Sigmoid colon (tissue), 7 donors: ENCODE measurements at places on chromosomes 7 and 10.

GRCh38 chr7:2072042-2072441 is 160.7 kb downstream of the MAD1L1 start:
- no peak for DNase-seq

DNA sequence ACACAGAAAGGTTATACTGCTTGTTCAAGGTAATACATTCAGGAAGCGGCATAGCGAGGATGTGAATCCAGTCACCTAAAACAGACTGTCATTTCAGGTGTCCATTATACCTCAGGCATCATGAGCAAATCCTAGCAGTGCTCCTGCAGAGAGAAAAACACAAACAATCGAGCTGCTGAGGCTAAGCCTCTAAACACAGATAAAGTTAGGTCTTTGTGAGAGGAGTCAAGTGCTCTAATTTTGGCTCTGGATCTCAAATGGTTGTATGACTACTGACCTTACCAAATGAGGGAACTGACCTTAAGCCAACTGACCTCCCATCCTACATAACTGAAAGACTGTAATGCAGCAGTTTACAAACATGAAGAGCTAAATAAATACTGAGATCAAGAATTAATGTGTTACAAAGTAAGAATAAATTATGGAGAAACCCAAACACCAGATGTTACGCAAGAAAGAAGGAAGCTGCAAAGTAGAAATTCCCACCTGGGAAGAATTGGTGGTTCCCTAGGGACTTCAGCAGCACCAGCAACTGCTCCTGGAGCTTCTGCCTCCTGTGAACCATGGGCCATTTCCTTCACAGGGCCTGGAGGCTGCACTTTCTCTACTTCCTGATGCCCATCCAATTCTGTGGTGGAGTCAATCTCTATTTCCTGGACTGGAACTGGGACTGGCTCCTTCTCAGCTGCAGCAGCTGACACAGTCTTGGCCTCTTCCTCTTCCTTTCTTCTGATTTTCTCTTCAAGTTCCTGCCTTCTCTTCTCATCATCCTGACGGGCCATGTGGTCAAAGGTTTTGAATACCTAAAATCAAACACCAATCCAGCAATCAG is 5.8 kb downstream of the NUDCD3 start:
- DNase-seq, result no peak

- no peak for DNase-seq
Measured at GRCh38 chr10:31479752-31480151, 160.7 kb downstream of the ZEB1 start.

- no peak for DNase-seq
Measured at GRCh38 chr7:31126976-31127375, 74.9 kb downstream of the ADCYAP1R1 start.

GRCh38 chr7:16753102-16753931 is at the start of gene TSPAN13:
Gene TSPAN13, plus strand, starts transcription at chr7:16753755. Its CDS starts 213 bp downstream, at chr7:16753968.
- DNase-seq, result peak; percentile 66

- no peak for DNase-seq
Measured at GRCh38 chr10:85593226-85593772, 773.3 kb downstream of the GRID1 start.

- DNase-seq, result no peak
Measured at GRCh38 chr10:60769406-60769805, 8.9 kb upstream of the CDK1 start.

GRCh38 chr10:15627617-15628196 is 92.0 kb downstream of the ITGA8 start:
- DNase-seq, result no peak

- no peak for DNase-seq
Measured at GRCh38 chr7:46244757-46245156, 323.7 kb upstream of the IGFBP3 start.

- DNase-seq, result no peak
Measured at GRCh38 chr7:49937608-49938007, 155.4 kb downstream of the ZPBP start.

DNA sequence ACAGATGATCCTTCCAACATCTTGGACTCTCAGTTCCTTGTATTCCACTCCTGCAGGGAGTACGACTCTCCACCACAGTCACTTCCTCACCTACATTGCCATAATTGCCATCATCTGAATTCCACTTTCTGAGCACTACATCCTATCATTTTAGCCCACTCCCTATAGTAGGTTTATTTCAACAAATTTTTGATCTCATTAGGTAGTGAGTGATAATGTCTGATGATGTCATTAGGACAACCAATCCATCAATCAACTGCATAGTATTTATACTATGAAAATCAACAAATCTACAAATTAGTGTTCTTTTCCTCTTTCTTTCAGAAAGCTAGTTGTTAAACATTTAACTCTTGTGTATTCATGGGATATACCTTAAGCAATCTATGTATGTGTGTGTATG is 13.7 kb upstream of the TRA2A start:
- no peak for DNase-seq

DNA sequence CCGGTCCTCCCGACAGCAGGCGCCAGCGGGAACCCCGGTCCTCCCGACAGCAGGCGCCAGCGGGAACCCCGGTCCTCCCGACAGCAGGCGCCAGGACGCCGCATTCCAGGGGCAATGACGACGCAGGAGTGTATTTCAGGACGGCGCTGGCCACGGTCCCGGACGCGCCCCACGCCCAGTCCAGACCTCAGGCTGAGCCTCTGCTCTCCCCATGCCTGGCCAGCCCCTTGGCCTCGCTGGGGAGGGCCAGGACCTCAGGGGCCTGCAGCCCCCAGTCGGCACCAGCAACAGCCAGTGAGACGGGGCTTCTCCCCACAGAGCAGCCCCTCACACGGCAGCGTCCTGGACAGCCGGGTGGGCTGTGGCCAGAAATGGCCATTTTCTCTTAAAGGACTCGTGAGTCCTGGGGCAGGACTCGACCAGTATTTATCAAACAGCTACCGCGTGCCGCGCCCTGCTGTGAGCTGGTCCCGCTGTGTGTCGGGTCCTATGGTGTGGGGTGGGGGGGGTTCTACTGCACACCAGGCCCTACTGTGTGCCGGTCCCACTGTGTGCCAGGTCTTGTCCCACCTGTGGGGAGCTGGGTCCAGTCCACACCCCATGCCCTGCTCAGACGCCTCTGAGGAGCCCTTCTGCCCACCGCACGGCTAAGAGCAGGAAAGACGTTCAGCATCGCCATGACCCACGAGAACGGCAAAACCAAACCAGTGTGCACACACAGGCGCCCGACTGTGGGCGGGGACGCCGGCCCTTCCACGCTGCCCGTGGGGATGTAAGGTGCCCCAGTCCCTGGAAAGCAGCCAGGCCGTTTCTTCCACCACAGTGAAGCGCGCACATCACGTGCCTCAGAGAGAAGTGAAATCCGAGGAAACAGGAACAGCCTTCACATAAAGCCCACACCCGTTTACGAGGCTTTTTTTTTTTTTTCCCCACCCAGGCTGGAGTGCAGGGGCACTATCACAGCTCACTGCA is 33.3 kb downstream of the GET4 start:
- peak; percentile 87 for DNase-seq

DNA sequence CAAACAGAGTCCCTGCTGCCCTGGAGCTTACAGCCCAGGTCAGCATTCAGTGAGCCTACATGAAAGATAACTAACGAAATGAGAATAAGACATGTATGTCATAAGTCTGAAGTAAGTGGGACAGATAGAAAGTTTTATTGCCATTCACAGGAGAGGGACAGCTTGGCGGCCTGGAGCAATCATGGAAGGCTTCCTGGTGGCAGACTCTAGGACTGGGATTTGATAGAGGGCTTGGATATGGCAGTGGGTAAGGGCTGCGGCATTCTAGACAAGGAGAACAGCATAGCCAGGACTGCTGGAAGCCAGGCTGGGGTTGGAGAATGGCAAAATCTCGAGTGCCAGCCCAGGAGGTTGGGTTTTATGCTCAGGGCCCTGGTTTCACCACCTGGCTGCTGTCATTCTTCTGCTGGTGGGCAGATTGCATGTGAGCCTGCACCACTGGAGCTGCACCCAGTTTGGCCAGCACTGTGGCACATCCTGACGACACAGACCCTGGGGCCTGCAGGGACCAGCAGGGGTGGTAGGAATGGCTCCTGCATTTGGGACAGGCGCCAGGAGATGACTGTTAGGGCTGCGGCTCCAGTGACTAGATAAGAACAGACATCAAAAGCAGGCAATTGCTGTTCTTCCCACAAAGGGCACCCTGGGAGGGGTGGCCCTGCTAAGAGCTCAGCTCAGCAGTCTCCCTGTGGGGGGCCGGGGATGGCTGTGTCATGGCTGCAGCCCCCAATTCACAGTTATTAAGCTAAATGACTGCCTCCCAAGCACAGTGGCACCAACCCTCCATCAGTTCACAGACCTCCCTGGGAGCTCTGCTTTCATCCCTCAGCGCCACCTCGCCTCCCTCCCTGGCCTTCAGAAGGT is 161.1 kb downstream of the RPS24 start:
- DNase-seq, result no peak

DNA sequence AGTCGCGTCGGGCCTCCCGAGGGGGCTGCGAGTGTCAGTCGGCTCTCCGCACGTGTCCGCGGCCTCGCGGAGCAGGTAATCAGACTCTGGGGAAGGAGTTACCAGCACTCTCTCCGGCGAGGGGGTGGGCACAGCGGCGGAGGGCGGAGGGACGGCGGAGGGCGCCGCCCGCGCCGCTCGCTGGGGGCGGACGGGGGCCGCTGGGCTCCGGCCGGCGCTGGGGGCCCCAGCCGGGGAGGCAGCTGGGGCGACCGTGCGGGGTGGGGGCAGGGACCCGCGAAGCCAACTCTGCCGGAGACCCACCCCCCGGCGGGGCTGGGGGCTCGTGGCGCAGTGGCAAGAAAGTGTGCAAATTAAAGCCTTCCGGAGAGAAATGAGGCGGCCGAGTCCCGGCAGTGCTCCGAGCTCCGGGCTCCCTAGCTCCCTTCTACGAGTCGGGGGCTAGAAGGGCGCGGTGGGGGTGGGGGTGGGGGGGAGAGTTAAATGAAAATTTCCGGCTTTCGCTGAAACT is at the start of gene CDK6:
Gene CDK6, minus strand, starts transcription at position 85 of the 511 bp plus-strand sequence. CDS start 3,250 bp downstream, outside the sequence.
- peak; percentile 78 for DNase-seq

DNA sequence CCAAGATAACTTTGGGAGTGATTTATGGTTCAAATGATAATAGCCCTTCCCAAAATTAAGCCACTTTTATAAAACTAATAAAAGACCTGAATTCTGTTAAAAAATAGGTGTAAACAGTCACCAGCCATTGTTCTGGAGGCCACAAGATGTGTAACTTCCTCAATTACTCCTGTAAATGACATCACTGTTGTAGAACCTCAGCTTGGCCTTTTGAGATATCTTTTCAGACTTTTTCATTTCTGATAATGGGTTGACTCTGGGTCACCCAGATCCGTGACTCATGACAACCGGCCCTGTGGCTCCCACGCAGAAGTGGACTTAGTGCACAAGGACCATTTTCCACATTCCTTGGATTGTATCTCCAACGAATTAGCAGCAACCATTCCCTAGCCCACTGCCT is 106.6 kb downstream of the DKK1 start:
- DNase-seq, result no peak

- DNase-seq, result no peak
Measured at GRCh38 chr10:61998937-61999336, 97.4 kb downstream of the ARID5B start.

GRCh38 chr7:2688409-2689342 is 674 bp downstream of the AMZ1 start:
- no peak for DNase-seq

DNA sequence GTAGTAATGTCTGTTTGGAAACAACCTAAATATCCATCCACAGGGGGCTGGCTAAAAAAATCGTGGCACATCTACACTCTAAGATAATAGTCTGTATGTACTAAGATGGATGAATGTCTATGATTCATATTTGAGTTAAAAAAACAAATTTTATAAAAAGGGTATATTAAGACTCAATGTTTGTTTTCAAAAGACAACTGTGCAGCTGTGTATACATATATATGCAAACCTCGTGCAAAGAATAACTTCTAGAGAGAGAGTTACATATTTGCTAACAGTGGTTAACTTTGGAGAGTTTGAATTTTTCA is 323.5 kb downstream of the PLXNA4 start:
- no peak for DNase-seq

GRCh38 chr10:58531084-58531695 is 18.5 kb downstream of the BICC1 start:
- DNase-seq, result peak; percentile 63

- DNase-seq, result peak; percentile 80
Measured at GRCh38 chr10:73110345-73110849, at the start of gene NUDT13. Gene NUDT13, plus strand, starts transcription at chr10:73110455. Its CDS starts 3,911 bp downstream, at chr10:73114366.

DNA sequence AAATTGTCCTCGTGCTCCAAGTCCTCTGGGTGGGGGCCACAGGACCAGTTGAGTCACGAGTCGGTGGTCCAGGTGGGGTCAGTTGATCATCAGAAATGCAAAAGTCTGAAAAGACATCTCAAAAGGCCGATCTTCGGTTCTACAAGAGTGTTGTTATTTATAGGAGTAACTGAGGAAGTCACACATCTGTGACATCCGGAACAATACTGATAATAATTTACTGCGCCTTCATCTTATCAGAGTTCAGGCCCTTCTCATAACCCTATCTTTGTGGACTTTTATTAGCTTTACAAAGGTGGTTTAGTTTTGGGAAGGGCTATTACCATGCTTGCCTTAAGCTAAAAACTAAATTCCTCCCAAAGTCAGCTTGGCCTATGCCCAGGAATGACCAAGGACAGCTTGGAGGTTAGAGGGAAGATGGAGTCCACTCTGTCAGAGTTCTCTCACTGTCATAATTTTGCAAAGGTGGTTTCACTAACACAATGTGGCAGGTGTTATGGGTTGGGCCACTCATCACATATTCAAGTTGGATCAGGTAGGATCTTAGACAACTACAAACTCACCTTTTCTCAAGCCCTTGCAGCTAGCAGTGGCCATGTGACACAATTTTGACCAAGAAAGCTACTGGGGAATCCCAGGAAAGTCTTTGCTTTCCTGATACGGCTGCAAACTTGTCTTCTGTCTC is 54.7 kb upstream of the CHST3 start:
- no peak for DNase-seq

GRCh38 chr10:111531690-111532089 is 454.9 kb downstream of the ADRA2A start:
- no peak for DNase-seq

GRCh38 chr10:121043124-121043849 is 192.1 kb downstream of the WDR11 start:
- DNase-seq, result no peak

- no peak for DNase-seq
Measured at GRCh38 chr10:4763513-4763912, 62.5 kb upstream of the AKR1E2 start.

GRCh38 chr7:19919261-19920095 is 146.1 kb upstream of the TMEM196 start:
- no peak for DNase-seq

GRCh38 chr7:66036788-66037187 is 38.8 kb upstream of the ASL start:
- DNase-seq, result no peak

GRCh38 chr7:120394595-120394994 is 121.6 kb downstream of the KCND2 start:
- DNase-seq, result no peak

DNA sequence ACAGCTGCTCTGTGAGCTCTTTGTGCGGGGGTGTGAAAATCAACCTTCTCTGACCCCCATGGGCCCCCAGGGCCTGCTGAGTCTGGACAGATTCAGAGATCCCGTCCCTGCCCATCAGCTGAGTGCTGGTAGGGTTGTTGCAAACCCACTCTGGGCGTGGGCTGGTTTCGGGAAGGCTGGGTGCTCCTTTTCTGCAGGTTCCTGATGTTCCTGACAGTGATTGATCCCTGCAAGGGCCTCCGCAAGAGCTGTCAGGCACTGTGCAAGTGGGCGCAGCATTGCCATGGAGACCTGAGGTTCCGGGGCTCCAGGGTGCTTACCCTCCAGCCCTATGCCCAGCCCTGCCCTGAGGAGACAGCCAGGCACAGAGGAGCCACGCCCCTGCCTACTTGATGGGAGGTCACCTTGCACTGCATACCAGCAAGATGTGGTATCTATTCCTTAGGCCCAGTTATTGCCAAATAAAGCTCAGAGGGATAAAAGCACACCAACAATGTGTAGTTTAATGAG is 44.3 kb upstream of the INPP5A start:
- DNase-seq, result peak; percentile 60
